ENCODE measurements at places on chromosomes 13 and 19. TPM values are rescaled to one million over a fixed set of nuclear protein-coding genes. Genes with fewer than 3 reads are reported as not detected.

KLC3 gene
- total RNA-seq = not detected

CERS4 gene
- 32.5 TPM for total RNA-seq

PSG7 gene
- total RNA-seq = not detected

PROSER1 gene
- 55.4 TPM for total RNA-seq

MYO1F gene
- total RNA-seq = 332 TPM

ZNF69 gene
- 4.5 TPM for total RNA-seq

DNA sequence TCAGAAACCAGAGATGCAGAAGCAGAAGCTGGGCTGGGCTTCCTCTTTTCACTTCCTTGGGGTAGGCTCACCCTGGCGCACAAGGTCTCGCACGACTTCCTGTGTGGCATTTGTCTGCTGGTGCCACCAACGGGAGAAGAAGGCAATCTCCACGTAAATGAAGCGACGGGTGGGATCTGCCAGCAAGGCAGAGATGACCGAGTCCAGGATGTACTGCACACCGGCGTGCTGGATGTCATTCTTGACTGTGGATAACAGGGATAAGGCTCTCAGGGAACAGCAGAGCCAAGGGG lies 1.3 kb downstream of the MAN2B1 start:
- peak; percentile 57 for DNase-seq

GRCh38 chr13:51932231-51932630 lies 70.5 kb downstream of the CCDC70 start:
- DNase-seq = no peak

GRCh38 chr19:53892981-53893325 lies 11.0 kb downstream of the PRKCG start:
- no peak for DNase-seq

GRCh38 chr19:4090356-4091220 lies 23.9 kb upstream of the ZBTB7A start:
- no peak for DNase-seq

DNA sequence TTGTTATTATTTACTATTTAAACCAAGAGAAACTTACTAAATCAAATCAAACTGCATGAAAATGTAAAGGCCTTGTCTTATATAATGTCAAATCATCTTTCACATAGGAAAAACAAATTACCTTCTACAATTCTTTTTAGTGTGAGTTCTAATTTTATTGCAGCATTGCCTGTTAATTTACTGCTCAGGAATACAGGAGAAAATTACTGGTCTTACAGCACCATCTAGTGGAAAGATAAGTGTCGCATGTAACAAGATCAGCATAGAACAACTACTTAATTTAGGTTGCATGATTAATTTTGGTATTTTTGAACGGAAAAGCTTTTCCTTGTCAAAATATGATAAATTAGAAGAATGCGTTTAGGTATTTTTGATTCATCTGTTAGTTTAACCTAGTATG lies 502.7 kb downstream of the UQCRFS1 start:
- no peak for DNase-seq

- DNase-seq = no peak
Measured at GRCh38 chr19:1080360-1081161, 13.6 kb downstream of the ARHGAP45 start.

DNA sequence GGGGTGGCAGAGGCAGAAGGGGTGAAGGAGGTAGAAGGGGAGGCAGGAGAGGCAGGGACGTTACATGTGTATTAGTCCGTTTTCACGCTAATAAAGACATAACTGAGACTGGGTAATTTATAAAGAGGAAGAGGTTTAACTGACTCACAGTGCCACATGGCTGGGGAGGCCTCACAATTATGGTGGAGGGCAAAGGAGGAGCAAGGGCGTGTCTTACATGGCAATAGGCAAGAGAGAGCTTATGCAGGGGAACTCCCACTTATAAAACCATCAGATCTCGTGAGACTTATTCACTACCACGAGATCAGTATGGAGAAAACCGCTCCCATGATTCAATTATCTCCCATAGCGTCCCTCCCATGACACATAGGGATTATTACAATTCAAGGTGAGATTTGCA lies 19.0 kb upstream of the ACOD1 start:
- DNase-seq = no peak

DNA sequence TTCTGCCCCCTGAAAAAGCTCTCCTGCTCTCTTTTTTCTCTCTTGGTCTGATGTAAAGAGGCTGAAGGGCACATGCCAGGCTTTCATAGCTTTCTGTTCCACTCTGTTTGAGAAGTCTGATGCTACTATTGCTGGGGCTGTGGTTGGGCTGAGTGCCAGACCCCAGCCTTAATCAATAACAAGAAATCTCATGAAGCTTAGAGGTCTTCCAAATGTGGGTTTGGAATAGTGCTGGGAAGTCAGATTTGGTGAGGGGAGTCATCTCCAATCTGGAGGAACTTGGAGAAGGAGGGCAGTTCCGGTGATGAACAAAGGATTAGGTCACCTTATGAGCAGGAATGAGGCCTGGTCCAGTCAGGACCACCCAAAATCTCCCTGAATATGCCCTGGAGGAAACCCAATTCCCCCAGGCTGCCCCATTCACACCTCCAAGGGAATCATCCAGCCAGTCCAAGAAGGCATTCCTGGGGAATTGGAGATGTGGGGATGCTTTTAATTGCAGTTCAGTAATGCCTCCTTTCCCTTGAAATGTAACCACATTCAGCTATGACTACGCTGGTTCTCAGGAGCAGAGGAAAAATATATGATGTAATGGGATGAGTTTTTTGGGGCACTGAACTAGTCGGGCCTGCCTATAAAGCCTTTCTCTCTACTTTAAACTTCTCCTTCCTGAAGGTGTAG lies 102.0 kb downstream of the STARD13 start:
- DNase-seq = no peak

DNA sequence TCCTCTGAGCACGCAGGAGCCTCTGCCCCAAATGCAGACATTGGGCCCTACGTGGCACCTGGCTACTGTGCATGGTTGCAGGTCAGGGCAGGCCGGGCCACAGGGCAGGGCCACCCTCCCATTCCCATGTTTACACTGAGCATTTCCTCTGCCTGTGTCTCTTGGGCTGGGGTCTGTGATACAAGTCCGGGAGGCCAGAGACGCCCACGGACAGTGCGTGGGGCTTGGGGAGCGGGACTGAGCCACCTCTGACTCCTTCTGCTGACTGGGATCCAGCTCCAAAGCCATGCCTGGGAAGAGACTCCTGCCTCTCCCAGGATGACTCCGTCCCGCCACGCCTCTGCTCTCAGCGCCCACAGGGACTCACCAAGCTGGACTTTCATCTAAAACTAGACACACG lies 18.8 kb downstream of the GAS6 start:
- no peak for DNase-seq

DNA sequence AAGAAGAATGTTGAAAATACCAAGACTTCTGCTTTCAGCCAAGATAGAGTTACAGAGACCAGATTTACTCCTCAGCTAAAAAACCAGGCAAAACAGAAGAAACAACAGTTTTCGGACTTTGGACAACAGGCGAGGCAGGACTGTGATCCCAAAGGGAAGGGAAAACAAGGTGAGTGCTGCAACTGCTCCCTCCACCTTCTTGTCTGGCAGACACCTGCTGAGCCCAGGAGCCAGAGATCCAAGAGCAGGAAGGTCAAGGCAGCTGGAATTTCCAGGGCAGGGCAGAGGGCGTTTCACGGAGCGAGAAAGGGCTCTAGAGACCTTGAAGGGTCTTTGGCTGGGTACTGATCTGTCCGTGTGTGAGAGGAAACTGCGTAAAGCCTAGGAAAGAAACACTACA lies 32.9 kb upstream of the SLC7A9 start:
- no peak for DNase-seq

- no peak for DNase-seq
Measured at GRCh38 chr19:22519152-22519551, 97.0 kb upstream of the ZNF98 start.

DNA sequence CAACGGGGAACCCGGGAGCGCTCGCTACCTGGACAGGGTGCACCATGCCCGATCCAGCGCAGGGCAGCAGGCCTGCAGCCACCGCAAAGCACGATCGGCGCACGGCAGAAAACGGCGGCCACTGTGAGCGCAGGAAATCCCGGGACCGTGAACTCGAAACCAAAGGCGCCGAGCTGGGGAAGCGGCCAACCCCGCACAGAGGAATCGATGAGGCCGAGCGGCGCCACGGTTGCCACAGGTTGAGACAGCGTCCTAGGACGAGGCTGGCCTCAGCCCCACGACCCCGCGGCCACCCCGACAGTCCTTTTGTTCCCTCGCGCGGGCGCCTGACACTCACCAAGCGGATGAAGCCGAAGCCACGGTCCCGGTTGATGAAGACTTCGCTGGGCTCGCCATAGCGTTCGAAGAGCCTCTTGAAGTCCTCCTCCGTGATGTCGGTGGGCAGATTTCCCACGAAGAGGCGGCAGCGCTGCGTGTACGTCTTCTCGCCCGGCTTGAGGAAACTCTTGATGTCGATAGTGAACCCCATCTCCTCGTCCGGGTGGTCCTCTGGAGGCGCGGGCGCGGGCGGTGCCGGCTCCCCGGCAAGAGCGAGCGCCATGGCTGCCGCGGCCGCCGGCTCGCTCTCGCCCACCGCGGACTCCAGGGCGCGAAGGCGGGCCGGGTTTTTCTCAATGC lies 557 bp downstream of the PSPC1 start:
- peak; percentile 70 for DNase-seq

DNA sequence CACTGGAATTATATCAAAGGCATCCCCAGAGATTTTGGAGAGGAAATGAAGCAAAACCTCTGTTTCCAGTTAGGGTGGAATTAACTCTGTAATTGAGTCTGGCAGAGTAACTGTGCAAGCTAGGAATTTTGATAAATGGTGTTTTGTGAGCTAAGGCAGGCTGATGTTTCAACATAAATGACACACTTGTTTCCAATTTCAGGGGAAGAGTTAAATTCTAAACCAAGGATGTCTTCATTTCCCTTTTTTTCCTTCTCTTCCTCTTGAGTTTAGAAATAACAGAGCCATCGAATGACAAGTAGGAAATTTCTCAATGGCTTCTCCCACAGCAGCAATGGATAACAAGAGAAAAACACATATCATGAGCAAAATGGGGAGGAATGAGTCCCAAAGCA lies 131.2 kb downstream of the IRS2 start:
- DNase-seq = no peak

GRCh38 chr13:27076421-27076820 lies 95.2 kb downstream of the USP12 start:
- DNase-seq = no peak

GRCh38 chr19:32971012-32971595 lies 654 bp downstream of the CEP89 start:
- no peak for DNase-seq

- DNase-seq = no peak
Measured at GRCh38 chr13:105902396-105902795, 633.1 kb downstream of the EFNB2 start.

DNA sequence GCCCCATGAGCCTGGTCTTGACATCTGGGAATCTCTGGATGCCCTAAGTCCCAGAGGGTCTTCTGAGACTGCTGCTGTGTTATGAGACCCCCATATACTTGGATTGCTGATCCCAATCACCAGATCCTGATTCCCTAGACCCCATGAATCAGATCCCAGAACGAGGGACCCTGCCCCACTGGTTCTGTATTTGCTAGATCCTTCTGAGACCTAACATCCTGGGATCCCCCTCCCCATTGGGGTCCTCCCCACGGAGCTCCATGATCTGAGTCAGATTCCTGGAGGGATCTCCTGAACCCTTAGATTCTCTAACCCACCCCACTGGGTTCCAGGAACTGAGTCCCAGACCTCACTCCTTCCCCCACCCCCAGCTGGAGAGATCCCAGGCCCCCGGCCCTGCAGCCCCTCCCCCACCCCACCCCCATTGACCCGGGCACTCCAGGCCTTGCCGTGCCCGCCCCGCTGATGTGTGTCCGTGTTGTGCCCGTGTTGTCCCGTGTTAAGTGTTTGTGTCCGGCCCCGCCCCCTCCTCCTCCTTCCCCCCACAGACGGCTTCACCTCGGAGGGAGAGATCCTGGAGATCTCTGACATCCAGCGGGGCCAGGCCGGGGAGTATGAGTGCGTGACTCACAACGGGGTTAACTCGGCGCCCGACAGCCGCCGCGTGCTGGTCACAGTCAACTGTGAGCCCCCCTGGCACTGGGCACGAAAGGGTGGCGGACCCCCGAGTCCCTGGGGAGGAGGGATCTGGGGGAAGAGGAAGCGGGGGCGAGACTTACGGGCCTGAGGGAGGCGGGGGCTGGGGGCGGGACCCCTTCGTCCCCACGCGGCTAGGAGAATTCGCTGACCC lies 15.0 kb downstream of the IGLON5 start:
- DNase-seq = no peak

DNA sequence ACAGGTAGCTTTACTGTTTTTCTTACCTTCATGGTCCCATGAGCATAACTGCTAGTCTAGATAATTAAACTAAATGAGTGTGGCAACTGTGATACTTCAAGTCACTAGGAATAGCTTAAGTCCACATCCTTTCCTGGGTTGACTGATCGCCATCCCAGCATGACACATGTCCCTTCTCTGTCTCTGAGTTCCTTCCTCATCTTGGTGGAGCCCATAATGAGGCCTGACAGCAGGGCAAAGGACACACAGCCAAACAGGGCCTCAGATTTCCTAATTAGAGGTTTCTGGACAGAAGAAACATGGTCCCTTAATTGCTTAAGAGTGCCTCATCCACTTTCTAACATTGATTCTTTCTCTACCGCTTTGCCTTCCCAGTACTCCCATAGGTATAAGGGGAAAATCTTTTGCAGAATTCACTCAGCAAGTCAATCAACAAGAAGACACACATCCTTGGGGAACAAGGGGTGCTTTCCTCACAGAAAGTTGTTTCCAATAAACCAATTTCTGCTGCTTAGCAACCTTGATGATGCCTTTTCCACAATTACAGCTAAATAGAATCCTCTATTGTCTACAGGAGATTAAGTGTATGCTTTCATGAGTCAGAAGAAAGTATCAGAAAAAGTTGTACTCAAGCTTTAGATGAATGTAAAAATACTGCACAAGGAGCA lies 208.3 kb upstream of the SERP2 start:
- DNase-seq = no peak

DNA sequence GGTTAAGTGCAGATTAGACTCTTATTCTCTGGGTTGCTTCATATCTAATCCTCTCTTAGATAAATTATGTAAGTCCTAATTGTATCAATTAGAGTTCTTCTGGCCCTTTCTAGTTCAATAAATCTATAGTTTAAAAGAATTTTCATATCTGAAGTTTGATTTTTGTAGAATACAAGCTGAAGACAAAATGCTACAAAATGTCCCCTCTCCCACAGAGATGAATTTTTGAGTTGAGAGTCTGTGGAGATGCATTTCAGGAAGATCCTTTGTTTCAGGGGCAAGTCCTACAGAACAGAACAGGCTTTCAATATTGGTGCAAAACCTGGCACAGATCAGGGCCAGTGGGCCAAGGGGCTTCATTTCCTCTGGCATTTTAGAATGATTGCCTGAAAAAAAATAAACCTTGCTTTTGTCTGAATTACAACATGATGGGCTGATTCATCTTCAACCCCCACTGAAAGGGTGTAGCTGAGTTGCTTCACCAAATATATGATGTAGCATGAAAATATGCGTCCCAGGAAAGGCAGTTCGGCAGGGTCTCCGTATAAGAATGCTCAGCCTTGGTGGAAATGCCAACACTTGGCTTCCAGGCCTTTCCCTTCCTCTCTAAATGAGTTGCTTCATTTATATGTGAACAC lies 6.4 kb upstream of the IPO5 start:
- DNase-seq = no peak

DNA sequence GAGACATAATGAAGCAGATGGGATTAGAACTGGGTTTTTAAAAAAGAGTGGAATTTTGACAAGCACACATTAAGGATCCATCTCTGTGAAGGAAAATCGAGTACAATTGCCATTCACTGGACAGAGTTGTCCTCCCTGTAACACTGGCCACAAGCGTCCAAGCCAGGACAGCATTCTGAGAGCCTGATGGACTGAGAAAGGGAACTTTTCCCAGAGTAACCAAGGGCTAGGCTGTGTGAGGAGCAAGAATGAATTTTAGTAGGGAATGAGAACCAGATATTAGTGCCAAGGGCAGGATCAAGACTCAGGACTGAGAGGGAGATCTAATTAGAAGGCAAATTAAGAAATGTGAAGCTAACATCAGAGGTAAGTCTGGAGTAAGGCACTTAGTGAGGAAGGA lies 73.1 kb downstream of the DCLK1 start:
- DNase-seq = no peak

Measured in activated naive CD8-positive, alpha-beta T cell treated with anti-CD3 and anti-CD28 coated beads, Interleukin-2, amount 10 ng/mL, durations not matched to agents 7 days and 5 days (primary cell).